ENCODE measurements at places on chromosomes 3 and 15.

DNA sequence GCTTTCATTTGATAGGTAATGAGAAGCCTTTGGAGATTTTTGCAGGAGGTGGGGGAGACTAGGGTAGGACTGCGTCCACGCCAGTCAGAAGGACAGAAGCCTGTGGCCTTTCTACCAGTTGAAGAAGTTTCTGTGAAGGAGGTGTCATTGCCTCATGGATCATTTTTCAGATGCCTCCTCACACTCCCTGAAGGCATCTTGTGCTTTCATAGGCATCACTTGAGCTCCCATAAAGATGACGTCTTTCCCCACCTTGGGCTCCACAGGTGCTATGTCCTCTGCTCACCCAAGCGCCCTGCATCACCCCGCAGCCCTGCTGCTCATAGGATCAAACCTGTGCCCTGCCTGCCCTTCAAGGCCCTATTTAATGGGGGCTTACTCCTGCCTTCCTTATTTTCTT, 7.5 kb upstream of the ITGA11 start:
- DNase-seq: no peak

- no peak for DNase-seq
Measured at GRCh38 chr3:61194892-61195538, 56.2 kb downstream of the FHIT start.

GRCh38 chr3:133301194-133301593, 98.7 kb upstream of the BFSP2 start:
- no peak for DNase-seq

- no peak for DNase-seq
Measured at GRCh38 chr3:62892045-62892444, 16.8 kb upstream of the CADPS start.

GRCh38 chr3:168417016-168417415, 321.3 kb upstream of the GOLIM4 start:
- DNase-seq: no peak

DNA sequence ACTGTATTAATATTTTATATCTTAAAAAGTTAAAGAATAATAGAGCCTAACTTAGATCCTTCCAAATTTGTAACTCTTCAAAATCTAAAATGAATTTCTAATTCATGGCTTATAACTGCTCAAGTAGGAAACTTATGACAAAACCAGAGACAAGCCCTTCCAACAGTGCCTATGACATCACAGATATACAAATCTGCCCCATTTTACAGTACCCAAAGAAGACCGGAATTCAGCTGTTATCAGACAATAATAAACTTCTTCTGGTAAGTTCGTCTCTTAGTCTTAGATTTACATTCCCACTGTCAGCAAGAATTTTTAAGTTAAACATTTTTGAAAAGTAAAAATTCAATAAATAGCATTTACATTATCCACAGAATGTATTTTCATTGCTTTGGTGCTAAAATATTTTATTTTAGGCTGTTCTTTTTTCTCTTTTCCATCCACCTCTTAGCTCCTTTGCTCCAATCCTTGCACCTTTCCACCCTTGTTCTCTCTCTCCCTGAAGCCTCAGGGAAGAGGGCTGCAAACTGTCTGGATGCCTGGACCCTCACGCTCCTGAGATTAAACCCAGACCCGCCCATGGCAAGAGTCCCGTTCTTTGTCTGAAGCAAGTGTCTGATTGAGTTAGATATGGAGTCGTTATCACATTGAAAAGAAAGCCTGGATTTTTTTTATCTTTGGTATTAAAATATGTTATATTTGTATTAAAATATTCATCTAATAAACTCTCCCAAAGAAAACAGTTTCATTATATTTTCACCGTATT, 312.7 kb downstream of the ZBTB20 start:
- no peak for DNase-seq

- DNase-seq: no peak
Measured at GRCh38 chr15:62999923-63000561, 42.5 kb upstream of the TPM1 start.

DNA sequence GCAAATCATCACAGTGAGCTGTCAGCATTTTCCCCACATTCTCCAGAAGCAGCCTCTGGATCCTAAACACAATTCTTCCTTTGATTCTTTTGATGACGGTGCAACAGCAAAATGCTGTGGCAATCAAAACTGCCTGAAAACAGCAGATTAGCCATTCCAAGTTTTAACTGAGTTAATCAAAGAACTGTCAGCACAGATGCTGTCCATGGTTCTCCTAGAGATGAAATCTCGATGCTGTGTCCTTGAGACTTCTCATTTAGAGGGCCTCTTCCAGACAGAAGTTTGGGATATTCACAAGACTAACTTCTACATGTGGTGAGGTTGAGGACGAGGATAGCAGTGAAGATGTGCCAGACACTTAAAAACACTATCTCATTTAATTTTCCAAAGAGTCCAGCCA, 50.4 kb upstream of the GYG1 start:
- no peak for DNase-seq

DNA sequence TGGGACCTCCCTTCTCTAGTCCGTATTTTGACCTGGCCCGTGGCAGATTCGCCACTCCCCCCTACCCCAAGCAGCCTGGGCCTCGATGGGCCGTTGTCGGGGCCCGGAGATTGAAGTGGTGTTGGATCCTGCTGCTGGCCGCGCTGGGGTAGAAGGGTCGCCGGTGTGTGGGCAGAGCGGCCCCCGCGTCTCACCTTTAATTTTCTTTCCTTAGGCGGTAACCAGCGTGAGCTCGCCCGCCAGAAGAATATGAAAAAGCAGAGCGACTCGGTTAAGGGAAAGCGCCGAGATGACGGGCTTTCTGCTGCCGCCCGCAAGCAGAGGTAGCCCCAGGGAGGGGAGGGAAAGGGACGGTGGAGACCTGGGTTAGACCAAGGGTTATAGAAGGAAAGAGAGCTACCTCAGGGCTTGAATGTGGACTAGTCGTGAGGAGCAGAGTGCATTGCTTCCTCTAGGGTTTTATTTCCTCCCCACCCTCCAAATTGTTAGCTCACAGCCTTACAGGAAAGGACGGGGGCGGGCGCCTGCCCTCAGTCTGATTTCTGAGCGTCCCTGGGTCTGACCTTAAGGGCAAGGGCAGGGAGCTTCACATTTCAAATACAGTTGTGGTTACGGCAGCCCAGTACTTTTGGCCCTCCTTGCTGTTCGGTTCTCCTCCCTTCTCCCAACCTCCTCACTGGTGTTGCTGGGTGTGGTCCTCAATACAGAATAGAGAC, 799 bp downstream of the SERF2 start:
- peak; percentile 78 for DNase-seq

- peak; percentile 68 for DNase-seq
Measured at GRCh38 chr3:124860599-124860998, 26.6 kb downstream of the ITGB5 start.

GRCh38 chr3:30462721-30463470, 143.5 kb upstream of the TGFBR2 start:
- no peak for DNase-seq

DNA sequence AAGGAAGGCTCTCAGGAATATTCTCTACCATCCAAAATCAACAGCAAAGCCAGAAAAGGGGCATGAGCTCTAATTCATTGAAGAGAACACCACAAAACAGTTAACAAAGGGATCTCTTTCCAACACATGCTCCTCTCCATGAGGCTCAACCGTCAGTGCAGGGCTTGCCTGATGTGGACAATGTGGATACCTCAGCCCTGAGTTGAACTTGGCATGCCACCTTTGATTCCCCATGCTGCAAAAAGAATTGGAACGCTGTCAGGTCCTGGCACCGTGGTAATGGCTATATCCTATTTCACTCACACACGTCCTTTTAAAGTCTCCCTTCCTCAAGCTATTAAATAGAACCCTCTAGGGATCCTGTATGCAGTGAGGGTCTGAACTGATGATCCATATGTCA, 30.7 kb upstream of the IP6K2 start:
- no peak for DNase-seq

GRCh38 chr3:45034612-45035252, 8.6 kb downstream of the CLEC3B start:
- peak; percentile 70 for DNase-seq

- no peak for DNase-seq
Measured at GRCh38 chr3:143298380-143298779, 178.8 kb downstream of the CHST2 start.

GRCh38 chr3:185998136-185998535, 60.3 kb upstream of the TRA2B start:
- DNase-seq: no peak

GRCh38 chr3:49013738-49014660, 4.4 kb downstream of the DALRD3 start:
- DNase-seq: peak; percentile 60

DNA sequence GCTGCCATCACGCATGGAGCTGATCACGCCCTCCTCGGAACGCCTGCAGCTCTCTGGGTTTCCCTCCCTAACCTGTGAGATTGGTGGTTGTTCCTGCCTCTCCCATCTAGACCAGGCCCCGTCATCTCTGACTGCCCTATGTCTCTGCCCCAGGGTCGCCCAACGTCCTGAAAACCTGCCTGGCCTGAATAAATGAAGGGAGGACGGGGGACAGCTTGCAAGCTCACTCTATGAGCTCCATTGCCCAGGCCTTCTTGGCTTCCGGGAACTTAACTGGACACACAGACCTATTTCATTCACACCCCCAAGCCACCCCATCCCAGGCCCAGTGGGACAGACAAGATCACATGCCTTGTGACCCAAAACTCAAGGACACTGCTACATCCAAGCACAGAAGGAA, 274.2 kb downstream of the XXYLT1 start:
- DNase-seq: no peak

DNA sequence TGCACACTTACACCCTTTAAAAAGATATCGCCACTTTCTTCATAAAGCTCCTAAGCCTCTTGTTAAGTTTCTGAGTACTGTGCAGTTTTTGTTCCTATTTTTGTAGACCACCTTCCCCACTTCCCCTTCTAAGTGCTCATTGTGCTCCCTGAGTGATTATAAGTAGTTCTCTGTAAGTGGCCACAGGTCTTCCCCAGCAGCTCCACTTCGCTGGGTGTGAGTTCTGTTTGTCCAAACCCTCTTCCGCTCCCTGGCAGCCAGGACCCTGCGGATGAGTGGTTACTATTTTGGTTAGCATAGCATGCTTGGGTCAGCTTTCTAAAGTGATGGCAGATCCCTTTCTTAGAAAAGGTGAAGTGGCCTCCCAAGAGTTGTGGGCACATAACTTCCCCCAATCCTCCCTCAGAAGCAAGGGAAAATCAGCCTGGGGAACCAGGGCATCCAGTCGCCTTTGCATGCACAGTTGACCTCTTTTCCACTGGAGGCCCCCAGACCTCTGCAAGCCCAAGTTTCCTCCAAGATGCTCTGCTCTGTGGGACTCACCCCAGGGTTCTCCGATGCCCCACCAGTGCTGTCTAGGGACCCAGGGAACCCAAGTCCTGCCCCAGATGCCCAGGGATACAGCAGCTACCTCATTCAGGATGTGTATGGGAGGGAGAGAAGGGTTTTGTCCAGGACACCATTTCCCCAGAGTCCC, 69.6 kb downstream of the ATP10A start:
- DNase-seq: peak; percentile 46

- no peak for DNase-seq
Measured at GRCh38 chr3:13556207-13556606, 7.3 kb downstream of the FBLN2 start.

DNA sequence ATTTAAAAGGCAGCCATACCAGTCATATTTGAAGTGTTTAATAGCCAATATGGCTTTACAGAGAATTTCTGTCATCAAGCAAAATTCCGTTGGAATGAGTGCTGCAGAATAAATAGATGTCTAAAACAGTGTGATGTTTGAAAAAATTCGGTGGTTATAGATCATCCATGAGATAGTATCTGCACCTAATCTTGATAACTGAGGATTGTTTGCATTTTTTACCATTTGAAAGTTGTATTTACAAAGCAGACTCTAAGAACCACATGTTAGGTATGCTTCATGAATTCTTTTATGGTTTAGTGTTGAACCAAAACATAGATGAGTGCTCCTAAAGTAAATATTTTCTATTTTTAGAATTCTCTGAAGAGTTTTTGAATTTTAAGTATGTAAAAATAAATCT, 476.1 kb downstream of the NAALADL2 start:
- no peak for DNase-seq

GRCh38 chr15:68558318-68559305, 20.2 kb upstream of the CORO2B start:
- no peak for DNase-seq

- DNase-seq: no peak
Measured at GRCh38 chr3:188559072-188559429, 405.1 kb downstream of the LPP start.

GRCh38 chr3:13559764-13560525, 11.0 kb downstream of the FBLN2 start:
- no peak for DNase-seq

DNA sequence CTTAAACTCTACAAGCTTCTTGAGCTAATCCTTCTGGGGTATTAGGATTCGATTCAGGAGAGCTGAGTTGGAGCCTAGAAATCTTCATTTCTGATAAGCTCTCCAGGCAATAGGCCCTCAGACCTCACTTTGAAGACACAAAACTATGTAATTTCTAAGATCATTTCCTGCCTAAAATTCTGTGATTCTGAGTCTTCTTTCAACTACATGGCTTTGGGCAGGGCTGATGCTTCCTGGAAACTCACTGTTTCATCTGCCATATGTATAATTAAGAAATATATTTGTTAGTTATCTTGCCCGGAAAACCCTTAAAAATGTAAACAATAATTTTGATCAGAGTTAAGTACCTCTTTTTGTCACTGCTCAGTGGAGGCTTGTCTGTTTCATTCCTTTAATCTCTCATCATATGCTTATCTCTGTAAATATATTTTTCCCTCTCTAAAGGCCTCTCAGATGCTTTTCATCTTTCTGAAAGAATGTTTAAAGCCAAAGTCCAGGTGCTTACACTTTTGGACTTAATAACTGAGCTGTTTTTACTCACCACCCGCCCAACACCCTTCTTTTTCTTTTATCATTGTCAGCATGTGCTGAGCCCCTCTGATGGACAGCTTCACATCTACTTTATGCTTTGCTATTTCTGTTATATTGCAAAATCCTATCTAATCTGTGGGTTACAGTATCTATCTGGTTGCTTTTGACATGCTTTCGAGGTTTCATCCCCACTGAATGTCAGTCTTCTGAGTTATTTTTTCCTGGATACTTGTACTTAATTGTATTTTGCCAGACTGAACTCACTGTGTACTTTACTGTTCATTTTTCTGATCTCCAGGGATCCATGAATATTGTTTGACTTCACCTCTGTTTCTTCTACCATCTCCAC, 38.2 kb downstream of the FILIP1L start:
- DNase-seq: no peak

GRCh38 chr15:93451265-93451664, 362.3 kb upstream of the RGMA start:
- DNase-seq: no peak

GRCh38 chr3:49553324-49553691, 969 bp upstream of the BSN start:
- no peak for DNase-seq

- DNase-seq: no peak
Measured at GRCh38 chr3:138946663-138947494, at the start of the genes FOXL2 and FOXL2NB. TSS of gene FOXL2 (minus strand) at chr3:138947137. CDS start at chr3:138946722, 415 bp downstream. TSS of gene FOXL2NB (plus strand) at chr3:138947217. CDS start at chr3:138947365, 148 bp downstream.

GRCh38 chr3:70433091-70433490, 120.7 kb upstream of the MDFIC2 start:
- DNase-seq: no peak

DNA sequence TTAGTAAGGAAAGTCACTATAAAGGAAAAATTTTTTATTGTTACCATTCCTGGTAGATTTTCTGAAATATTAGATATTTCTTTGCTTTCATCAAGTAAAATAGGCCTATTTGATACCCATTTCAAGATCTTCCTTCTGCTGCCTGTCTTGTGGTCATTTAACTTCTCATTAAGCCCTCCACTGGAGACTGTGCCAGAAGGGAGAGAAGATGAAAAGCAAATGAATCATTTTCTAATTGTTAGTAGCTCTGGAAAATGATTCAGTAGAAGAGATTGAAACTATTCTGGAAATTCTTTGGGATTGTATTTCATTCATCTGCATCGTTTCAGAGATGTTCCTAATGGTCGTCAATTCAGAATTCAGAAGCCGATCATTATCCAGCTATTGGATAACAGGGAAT, 3.2 kb downstream of the KCTD6 start:
- no peak for DNase-seq
